ENCODE measurements at places on chromosomes 11 and 22. TPM values are rescaled to one million over a fixed set of nuclear protein-coding genes. Genes with fewer than 3 reads are reported as not detected.

The RGL4 gene
- total RNA-seq, result not detected

The CSRP3 gene
- not detected for total RNA-seq

The XPNPEP3 gene
- 35.4 TPM for total RNA-seq

DNA sequence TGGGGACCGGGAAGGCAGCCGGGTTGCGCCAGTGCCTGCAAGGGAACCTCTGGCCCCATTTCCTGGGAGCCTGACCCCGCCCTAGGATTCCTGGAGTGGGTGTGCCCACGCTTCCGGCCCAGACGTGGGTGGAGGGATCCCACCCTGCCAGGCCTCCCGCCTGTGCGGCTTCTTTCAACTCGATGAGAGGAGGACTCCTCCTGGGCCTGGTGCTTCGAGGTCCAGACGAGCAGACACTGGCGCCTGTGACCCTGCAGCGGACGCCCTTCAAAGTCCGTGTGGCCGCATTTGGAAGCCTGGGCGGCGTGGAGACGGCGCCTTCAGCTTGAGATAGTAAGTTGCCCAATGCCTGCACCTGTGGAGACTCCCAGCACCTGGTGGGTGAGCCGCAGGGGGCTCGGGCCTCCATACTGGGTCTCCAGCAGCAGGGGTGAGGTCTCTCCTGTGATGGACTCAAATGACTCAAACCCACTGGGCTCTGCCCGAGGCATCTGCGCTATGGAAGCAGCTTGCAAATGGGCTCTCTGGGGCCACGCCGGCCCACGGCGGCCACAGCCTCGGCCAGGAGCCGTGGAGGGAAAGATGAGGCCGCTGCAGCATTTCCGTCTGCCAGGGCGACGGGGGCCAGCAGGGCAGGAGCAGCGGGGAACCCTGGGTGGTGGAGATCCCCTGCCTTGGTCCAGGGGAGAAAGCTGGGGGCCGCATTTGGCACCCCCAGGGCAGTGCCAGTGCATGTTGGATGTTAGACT, 64.3 kb upstream of the PPARA start:
- no peaks in the 10 kb centered on the region for H3K27me3 ChIP-seq
- peaks cover 18% of the 10 kb centered on the region for H3K4me1 ChIP-seq
- no peaks in the 10 kb centered on the region for H3K36me3 ChIP-seq
- peak; percentile 82 for DNase-seq

DNA sequence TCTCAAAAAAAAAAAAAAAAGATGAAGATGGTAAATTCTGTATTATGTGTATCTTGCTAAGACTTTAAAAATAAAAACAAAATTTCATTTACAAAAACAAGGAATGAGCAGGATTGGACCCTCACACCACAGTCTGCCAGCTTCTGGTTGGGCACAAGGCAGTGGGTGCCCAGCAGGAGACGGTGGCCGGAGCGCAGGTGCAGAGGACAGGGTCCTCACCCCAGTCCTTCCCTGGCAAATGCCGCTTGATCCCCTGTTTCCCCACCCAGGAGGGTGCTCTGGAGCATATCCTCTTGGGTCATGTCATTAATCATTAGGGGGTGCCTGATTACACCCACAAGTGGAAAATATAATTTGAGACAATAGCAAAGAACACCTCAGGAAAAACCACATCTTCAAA, 31.2 kb downstream of the SHANK2 start:
- no peak overlapping the region for H3K27ac ChIP-seq
- no peaks in the 10 kb centered on the region for H3K4me1 ChIP-seq
- peaks cover 3% of the 10 kb centered on the region for H3K36me3 ChIP-seq

DNA sequence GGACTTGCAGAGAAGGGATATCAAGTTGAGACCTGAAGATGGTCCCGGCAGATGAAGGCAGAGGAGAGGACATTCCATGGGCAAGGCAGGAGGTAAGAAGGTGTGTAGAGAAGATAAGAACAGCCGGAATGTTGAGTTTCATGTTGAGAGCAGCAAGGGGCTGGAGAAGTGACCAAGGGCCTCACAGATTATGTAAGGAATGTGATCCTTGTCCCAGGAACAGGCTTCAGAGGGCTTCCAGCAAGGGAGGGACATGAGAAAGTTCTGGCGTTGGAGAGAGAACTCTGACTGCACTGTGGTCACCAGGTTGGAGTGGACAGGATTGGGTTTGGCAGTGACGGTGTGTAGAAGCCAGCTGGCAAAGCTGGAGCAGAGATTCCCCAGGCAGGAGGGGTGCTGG, 27.6 kb upstream of the PPFIA1 start:
- H3K27ac ChIP-seq, result peak overlapping the region; percentile 97
- peak; percentile 97 for DNase-seq
- H3K4me3 ChIP-seq, result no peak overlapping the region
- H3K36me3 ChIP-seq, result no peaks in the 10 kb centered on the region
- H3K4me1 ChIP-seq, result peaks cover 51% of the 10 kb centered on the region
- no peaks in the 10 kb centered on the region for H3K27me3 ChIP-seq

GRCh38 chr11:112771851-112772250, 189.4 kb upstream of the NCAM1 start:
- no peak overlapping the region for H3K4me3 ChIP-seq
- peaks cover 2% of the 10 kb centered on the region for H3K27me3 ChIP-seq
- H3K27ac ChIP-seq, result no peak overlapping the region
- H3K36me3 ChIP-seq, result no peaks in the 10 kb centered on the region
- no peak for DNase-seq

DNA sequence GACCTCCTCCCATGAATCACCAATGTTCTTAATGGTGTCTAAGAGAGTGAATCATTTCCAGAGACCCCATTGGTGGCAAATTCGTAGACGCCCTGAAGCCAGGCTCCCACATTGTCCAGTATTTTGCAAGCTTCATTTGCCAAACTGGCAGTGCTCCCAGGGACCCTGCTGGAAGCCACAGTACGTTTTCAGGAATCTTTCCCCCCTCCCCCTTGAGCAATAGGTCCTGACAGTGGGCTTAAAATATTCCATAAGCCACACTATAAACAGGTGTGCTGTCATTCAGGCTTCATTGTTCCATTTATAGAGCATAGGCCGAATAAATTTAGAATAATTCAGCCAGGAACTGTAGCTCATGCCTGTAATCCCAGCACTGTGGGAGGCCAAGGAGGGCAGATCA, 125.3 kb downstream of the MORC2 start:
- H3K4me1 ChIP-seq, result no peaks in the 10 kb centered on the region
- no peaks in the 10 kb centered on the region for H3K36me3 ChIP-seq
- no peak for DNase-seq
- no peak overlapping the region for H3K4me3 ChIP-seq

GRCh38 chr22:33380789-33381530, 322.8 kb upstream of the SYN3 start:
- no peak overlapping the region for H3K27ac ChIP-seq
- peaks cover 16% of the 10 kb centered on the region for H3K4me1 ChIP-seq
- no peak overlapping the region for H3K4me3 ChIP-seq
- no peak for DNase-seq
- H3K27me3 ChIP-seq, result no peaks in the 10 kb centered on the region
- H3K36me3 ChIP-seq, result no peaks in the 10 kb centered on the region

- H3K27ac ChIP-seq, result no peak overlapping the region
- DNase-seq, result no peak
- H3K36me3 ChIP-seq, result no peaks in the 10 kb centered on the region
- no peak overlapping the region for H3K4me3 ChIP-seq
- H3K27me3 ChIP-seq, result peaks cover 2% of the 10 kb centered on the region
- H3K4me1 ChIP-seq, result no peaks in the 10 kb centered on the region
Observed at GRCh38 chr11:84056653-84057376, 770.6 kb upstream of the CCDC90B start.

GRCh38 chr22:40628354-40629042, 8.0 kb downstream of the MRTFA start:
- no peak overlapping the region for H3K27ac ChIP-seq
- no peaks in the 10 kb centered on the region for H3K4me1 ChIP-seq
- no peak overlapping the region for H3K4me3 ChIP-seq

DNA sequence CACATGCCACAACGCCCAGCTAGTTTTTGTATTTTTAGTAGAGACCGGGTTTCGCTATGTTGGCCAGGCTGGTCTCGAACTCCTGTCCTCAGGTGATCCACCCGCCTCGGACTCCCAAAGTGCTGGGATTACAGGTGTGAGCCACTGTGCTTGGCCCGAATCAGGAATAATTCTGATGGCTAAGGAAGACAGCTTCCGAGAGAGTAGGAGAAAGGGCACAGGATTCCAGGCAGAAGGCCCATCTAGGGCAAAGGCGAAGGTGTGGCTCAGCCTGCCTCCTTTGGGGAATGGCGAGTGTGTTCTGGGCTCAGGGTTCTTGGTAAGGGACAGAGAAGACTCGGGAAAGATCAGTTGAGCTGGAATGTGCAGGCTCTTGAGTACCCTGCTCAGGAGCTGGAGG, 1.6 kb upstream of the SYCE3 start:
- H3K27me3 ChIP-seq, result no peaks in the 10 kb centered on the region
- no peak overlapping the region for H3K27ac ChIP-seq
- no peaks in the 10 kb centered on the region for H3K36me3 ChIP-seq
- no peak overlapping the region for H3K4me3 ChIP-seq
- H3K4me1 ChIP-seq, result peaks cover 9% of the 10 kb centered on the region

- H3K27me3 ChIP-seq, result no peaks in the 10 kb centered on the region
- DNase-seq, result no peak
- H3K4me1 ChIP-seq, result peaks cover 5% of the 10 kb centered on the region
Observed at GRCh38 chr11:13110929-13111812, 102.1 kb downstream of the RASSF10 start.

- no peak overlapping the region for H3K4me3 ChIP-seq
- H3K27me3 ChIP-seq, result no peaks in the 10 kb centered on the region
- peaks cover 32% of the 10 kb centered on the region for H3K4me1 ChIP-seq
Observed at GRCh38 chr22:46453006-46453828, 84.2 kb downstream of the CELSR1 start.

GRCh38 chr22:19678949-19679521, 35.3 kb upstream of the SEPTIN5 start:
- no peak for DNase-seq
- no peaks in the 10 kb centered on the region for H3K27me3 ChIP-seq
- no peaks in the 10 kb centered on the region for H3K4me1 ChIP-seq
- no peaks in the 10 kb centered on the region for H3K36me3 ChIP-seq
- H3K4me3 ChIP-seq, result no peak overlapping the region
- H3K27ac ChIP-seq, result no peak overlapping the region

Data from Caco-2 (cell line).